ACHN (cell line): ENCODE measurements at places on chromosomes 1 and 21.

DNA sequence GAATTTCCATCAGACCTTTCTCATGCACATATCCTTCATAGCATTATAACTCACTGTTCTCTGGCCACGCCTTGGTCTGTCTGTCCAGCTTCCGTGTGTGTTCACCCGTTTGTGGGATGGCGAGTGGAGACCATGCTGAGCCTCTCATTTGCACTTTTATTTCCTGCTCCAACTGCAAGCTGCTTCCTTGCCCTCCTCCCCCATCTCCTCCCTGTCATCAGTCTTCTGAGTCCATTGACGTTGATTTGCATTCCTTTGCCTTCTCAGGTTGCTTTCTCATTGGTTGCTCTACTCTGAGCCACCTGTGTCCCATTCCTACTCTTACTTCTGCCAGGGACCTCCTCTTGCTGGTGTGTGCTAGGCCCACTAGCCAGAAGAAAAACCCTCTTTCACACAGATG is 146.4 kb downstream of the NOS1AP start:
- no peak for DNase-seq

DNA sequence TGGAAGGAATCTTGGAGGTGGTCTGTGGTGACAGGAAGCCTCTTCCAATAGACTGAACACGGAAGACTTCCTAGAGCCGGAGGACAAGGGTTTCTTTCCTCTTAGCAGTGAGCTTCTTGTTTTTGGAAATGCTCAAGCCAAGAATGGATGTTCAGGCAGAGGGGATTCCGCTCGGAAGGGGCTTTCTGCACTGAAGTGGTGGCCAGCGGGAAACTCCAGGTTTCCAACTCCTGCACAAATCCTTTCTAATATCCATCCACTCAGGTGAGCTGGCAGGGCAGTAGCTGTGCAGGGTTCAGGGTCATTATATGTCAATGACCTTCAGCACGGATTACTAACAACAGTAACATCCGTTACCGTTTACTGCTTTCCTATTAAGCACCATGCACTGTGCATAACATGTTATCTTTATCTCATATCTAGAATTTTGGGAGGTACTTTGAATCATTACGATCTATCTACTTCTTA is 573 bp upstream of the CPT2 start:
- DNase-seq = no peak

GRCh38 chr1:225694151-225694603 is 41.3 kb upstream of the ENAH start:
- DNase-seq = no peak

DNA sequence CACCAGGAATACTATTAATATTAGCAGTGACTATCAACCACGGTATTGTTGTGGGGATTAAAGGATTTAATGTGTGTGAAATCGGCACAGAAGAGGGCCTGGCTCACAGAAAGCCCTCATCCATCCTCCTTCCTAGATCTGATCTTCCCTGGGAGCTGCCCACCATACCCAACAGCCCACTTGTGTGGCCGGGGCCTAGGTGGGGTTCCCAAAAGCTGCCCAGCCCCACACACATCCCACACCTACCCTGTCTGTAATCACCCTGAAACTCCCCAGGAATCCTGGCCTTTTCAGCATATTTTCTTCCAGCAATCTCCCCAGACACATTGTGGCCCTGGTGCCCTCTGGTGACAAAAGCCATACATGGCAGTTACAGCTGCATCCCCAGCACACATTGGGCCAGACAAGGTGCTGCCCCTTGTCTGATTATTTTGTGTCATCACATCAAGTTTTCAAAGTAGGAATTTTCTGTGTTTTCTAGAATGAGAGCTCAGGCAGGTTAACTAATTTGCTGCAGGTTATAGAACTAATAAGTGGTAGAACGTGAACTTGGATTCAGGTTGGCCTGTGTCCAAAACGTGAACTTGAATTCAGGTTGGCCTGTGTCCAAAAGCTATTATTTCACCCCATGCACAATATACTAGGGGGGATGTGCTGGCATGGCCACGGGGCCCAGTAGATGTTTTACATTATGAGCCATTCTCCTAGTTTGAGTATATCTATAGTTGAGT is 5.3 kb upstream of the SLC6A9 start:
- peak; percentile 68 for DNase-seq

DNA sequence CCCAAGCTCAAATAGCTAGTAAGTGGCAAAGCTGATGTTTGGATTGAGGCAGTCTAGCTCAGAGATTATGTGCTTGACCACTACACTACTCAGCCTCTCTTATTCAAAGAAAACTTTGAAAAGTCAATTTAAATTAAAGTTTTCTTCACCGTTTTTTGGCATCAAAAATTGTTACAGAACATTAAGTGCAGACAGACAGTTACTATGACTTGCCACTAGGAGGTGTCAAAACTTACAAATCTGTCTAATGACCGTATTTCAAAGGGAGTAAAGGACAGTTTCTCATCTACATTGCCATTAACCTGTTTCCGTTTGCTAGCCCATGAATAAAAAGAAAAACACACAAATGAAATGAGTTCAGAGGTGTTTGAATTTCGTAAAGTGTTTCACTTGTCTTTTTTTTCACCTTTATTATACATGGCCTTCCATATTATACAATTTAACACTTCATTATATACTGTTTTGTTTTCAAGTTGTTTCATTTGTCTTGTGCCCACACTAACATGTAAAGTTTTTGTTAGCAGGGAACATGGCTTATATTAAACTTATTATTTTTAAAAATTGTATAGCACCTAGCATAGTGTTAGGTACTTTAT is 57.4 kb upstream of the MTF2 start:
- DNase-seq = peak; percentile 51

- DNase-seq = peak; percentile 69
Observed at GRCh38 chr1:64223329-64224151, 20.1 kb downstream of the UBE2U start.

DNA sequence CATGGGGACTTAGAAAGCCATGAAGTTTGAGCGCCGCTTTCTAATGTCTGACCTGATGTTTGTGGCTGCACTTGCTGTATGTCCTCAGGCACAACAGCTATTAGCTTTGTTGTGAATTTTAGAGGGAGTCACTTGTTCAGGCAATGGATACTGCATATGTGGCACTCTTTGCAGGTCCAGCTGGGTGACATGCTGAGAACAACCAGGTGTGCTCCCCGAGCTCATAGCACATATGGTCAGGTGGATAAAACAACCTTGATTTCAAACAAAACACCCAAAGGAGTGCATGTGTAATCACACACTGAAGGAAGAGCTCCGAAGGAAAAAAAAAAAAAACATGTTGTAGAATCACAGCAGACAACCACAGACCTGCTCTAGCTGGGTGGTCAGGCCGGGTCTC is 178.6 kb downstream of the BACH1 start:
- DNase-seq = no peak
